Erythroblast (primary cell): ENCODE measurements at places on chromosomes 1 and 21.
A peak's percentile ranks its signal among the peaks of the same experiment; 100 is the strongest.

- peak; percentile 8 for DNase-seq
These were observed 4.7 kb downstream of the FMOD start for GRCh38 chr1:203346060-203346768.

- DNase-seq = no peak
These were observed 42.4 kb downstream of the C1orf87 start for GRCh38 chr1:60031146-60031545.

DNA sequence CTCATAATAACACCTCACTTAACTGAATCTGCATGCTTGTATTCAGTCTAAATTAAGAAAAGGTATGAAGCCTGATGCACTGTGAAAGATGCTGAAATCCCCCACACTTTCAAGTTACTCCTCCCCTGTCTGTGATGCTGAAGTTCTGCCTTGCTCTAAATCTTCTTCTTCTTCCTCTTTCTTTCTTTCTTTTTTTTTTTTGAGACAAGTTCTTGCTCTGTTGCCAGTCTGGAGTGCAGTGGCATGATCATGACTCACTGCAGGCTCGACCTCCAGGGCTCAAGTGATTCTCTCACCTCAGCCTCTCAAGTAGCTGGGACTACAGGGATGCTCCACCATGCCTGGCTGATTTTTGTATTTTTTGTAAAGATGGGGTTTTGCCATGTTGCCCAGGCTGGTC, 231.0 kb upstream of the B3GALT2 start:
- DNase-seq = peak; percentile 22

GRCh38 chr1:96882096-96882495, 160.5 kb downstream of the PTBP2 start:
- DNase-seq = no peak

DNA sequence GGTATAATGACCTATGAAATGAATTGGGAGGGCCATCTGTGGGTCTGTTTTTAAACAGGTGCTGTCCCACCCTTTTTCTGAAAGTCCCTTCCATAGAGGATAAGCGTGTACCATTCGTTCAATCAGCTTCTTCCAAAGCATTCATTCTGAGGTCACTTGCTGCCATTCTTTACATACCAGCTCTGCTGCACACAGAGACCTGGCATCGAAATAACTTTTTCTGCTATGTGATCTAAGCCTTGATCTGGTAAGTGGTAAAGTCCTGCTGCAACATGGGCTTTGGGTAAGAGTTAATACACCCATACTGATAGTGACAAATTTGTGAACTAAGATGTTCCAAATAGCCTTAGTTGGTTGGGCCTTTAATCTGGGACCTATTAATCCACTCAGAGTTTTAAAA, 38.9 kb downstream of the DR1 start:
- no peak for DNase-seq

- no peak for DNase-seq
These were observed 85.3 kb downstream of the PLXNA2 start for GRCh38 chr1:208158640-208159554.

DNA sequence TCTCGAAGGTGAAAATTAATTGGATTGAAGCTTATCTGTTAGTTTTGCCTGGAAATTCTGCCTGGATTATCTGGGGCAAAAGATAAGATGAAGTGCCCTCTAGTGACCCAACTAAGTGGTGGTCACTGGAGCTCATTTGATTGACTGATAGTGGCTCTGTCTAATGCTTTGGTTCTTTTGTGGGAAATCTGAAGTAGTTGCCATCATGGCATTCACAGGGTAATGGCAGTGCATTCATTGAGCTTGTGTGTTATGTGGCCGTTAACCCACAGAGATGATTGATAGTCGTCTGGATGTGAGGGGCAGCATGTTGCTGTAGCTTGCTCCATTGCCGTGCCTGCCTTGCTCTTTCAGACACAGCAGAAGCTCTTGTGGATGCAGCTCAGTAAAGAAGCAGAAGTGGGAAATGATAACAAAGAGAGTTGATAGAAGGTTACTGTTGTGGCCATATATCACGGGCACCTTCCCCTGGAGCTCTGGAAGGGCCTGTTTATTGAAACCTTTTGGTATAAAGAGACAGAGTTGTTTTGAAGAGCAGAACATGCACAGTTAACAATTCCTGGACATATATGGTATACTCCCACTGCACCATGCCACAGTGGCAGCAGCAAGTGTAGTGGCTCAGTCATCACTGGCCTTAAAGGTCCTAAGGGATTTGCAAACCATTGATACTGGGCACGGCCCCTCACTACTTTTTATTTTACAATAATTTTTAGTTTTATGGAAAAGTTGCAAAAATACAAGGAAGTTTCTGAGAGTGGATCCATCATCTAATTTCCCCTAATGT, 42.0 kb downstream of the CXADR start:
- DNase-seq = peak; percentile 3

- no peak for DNase-seq
These were observed 64.7 kb downstream of the TGFBR3 start for GRCh38 chr1:91821126-91821868.

GRCh38 chr1:204382714-204383083, 23.0 kb upstream of the PLEKHA6 start:
- no peak for DNase-seq

GRCh38 chr21:38979271-38980121, 173.8 kb downstream of the ETS2 start:
- DNase-seq = no peak
